ENCODE measurements at places on chromosomes 7 and 10.

GRCh38 chr7:78326189-78326588 is 527.6 kb downstream of the PHTF2 start:
- no peak for DNase-seq

DNA sequence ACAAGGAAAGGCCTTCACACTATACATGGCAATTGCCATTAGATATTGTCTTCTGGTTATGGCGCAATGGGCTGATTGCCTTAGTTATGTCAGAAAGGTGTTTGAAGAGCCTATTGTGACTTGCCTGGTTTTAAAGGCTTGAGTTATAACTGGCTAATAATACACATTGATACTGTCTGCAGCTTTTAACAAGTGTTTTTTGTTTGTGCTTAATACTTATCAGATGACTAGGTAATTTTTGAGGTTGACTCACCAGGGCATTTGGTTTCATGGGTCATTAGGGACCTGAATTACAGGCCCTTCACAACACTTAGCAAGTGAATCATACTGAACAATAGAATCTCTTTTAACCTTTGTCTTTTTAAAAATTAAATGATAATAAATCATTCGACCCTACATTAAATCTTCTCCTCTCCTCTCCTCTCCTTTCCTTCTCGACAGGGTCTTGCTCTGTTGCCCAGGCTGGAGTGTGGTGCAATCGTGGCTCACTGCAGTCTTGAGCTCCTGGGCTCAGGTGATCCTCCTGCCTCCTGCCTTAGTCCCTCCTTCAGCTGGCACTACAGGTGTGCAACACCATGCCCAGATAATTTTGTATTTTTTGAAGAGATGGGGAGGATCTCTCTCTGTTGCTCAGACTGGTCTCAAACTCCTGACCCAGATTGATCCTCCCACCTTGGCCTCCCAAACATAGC is 196.3 kb downstream of the JCAD start:
- no peak for DNase-seq

DNA sequence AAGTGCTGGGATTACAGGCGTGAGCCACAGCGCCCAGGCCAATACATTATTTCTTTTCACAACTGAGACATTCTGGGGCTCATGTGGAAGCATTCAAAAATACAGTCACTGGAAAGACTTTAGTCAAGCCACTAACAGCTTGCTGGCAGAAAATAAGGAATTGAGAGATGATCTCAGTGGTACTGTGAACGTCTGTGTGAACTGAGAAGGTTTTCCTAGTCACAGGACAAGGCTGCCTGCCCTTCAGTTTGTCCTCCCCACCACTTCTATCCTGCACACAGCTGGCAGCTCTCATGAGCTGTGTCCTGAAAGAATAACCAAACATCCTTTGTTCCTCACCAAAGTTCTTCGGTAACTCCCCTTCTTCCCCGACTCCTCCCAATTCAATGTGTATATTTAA is 31.3 kb upstream of the ITGA8 start:
- DNase-seq: no peak

DNA sequence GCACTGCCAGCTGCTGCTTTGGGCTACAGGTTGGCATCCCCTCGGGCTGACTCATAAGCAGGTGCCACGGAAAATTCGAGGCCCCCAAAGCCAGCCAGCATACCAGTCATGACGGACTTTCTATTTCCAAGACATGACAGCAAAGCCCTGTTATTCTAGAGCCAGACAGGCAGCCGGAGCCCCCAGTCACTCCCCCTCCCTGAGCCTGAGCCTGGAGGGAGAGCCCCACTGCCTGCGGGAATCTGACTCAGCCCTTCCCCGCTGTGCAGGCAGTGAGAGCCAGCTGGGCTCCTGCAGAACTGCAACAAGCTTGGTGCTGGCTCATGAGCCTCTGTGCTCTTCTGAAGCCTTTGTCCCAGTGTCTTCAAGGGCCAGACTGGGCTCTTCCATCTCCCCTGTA is 15.8 kb downstream of the BTBD16 start:
- no peak for DNase-seq

- DNase-seq: no peak
Observed at GRCh38 chr10:97788552-97789442, 17.0 kb upstream of the SFRP5 start.
